ENCODE measurements at places on chromosomes 12 and 14.
A peak's percentile ranks its signal among the peaks of the same experiment; 100 is the strongest.

- no peak for DNase-seq
These were observed 43.5 kb downstream of the MNAT1 start for GRCh38 chr14:60777856-60778578.

GRCh38 chr12:131459773-131460365 is 251.0 kb upstream of the SFSWAP start:
- DNase-seq: no peak

DNA sequence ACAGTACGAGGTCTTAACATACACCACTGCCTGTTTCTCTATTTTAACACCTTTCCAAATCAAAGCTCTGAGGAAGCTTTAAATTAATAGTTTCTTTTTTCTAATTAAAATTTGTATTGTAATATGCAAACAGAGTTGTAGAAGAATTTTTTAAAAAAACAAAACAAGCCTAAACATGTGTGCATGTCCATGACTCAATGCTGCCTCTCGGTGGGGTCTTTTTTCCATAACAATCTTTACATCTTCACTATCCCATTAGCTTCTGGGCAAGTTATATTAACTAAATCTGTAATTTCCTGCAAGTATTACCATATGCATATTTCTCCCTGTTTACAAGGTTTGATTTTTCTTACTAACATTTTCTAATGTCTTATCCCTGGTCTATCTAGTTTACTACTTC is 143.9 kb upstream of the NAV3 start:
- DNase-seq: peak; percentile 14

DNA sequence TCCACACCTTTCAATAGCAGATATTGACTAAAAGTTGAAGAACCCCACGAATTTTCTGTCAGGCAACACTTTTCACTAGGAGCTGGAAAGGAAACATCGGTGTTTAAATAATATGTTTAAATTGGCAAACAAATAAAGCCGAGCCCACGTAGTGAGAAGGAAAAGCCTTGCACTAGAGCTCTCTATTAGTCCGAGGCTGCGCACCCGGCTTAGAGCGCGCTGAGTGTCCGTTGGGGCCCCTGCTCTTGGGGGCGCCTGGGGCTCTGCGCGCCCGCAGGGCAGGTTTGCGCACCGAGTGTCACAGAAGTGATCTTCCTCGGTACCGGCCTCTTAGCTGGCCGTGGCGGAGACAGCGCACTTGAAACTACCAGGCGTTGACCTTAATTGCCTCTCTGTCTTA is 6.4 kb downstream of the TTC6 start:
- DNase-seq: no peak

GRCh38 chr12:24044941-24045703 is 95.7 kb upstream of the SOX5 start:
- no peak for DNase-seq

- DNase-seq: no peak
These were observed 2.6 kb upstream of the ATN1 start for GRCh38 chr12:6925239-6925539.

GRCh38 chr12:2422591-2422990 is 369.8 kb downstream of the CACNA1C start:
- no peak for DNase-seq

DNA sequence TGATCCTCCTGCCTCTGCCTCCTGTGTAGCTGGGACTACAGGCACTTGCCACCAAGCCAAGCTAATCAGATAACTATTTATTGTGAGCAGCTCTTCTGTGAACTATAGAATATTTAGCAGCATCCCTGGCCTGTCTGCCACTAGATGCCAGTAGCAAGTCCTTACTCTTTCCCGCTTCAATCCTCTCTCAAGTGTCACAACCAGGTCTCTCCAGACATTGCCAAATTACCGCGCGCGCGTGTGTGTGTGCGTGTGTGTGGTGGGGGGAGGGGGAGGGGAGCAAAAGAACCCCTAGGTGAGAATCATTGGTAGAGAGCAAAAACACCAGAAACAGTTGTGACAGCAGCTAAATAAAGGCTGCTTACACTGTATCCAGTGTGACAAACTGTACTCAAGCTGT is 49.9 kb downstream of the PPP2R5E start:
- no peak for DNase-seq

- DNase-seq: no peak
These were observed 129.8 kb downstream of the PTPRB start for GRCh38 chr12:70507442-70507841.

- no peak for DNase-seq
These were observed 2.2 kb downstream of the PAWR start for GRCh38 chr12:79688376-79689060.

- no peak for DNase-seq
These were observed 114.6 kb downstream of the FOXN3 start for GRCh38 chr14:89302396-89302950.

DNA sequence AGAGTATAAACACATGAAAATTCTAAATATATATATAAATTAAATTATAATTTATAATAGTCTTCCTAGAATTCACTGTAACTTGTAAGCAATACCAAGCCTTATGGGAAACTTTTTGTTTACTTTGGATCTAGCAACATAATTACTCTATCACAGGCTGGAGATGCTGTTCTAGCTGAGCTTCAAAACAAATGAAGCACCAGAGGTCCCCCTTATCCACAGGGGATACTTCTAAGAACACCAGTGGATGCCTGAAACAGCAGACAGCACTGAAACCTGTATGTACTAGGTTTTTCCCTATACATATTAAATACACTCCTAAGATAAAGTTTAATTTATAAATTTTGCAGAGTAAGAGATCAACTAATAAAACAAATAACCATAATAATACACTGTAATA is 96.6 kb downstream of the CDK17 start:
- DNase-seq: no peak

GRCh38 chr12:110244372-110244771 is 36.7 kb upstream of the ATP2A2 start:
- no peak for DNase-seq

DNA sequence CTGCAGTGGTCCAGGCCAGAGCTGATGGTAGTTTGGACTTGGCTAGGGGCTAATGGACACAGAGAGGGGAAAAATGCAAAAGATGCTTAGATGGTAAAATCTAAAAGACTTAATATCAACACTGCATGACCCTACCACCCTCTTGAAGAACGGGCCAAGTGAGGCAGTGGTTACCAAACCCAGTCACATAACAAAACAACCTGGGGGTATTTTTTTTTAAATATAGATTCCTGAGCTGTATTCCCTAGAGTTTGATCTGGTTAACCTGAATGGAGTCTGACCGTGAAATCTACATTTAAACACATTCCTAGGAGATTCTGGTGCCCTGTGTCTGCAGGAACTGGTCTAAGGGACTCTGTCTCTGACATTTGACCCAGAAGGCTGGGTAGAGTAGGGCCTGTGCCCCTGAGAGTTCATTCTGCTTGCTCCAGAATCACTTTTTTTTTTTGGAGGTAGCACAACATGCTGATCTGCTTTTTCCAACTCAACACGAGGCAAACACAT is 15.7 kb downstream of the ABHD4 start:
- no peak for DNase-seq

- DNase-seq: no peak
These were observed 15.5 kb downstream of the FZD10 start for GRCh38 chr12:130177635-130178242.

DNA sequence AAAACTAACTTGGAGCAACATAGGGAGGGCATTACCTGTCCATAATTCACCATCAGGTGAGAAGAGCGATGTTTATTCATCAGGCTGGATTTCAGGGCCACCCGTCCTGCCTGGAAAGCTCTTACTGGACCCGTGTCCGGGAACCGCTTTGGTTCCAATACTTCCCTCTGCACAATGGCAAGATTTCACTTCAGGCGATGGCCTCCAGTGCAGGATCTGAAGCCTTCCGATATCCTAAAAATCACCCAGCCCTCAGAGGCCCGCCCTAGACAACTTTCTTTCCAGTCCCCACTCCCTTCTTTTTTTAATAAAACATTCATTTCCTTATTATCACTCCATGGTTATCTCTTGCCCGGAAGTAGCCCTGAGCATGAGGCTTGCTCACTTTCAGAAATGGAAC is 92.5 kb downstream of the BCL11B start:
- DNase-seq: no peak

GRCh38 chr12:121086781-121087295 is 45.8 kb upstream of the P2RX7 start:
- no peak for DNase-seq

- DNase-seq: no peak
These were observed 710.5 kb downstream of the NOVA1 start for GRCh38 chr14:25887251-25887878.

DNA sequence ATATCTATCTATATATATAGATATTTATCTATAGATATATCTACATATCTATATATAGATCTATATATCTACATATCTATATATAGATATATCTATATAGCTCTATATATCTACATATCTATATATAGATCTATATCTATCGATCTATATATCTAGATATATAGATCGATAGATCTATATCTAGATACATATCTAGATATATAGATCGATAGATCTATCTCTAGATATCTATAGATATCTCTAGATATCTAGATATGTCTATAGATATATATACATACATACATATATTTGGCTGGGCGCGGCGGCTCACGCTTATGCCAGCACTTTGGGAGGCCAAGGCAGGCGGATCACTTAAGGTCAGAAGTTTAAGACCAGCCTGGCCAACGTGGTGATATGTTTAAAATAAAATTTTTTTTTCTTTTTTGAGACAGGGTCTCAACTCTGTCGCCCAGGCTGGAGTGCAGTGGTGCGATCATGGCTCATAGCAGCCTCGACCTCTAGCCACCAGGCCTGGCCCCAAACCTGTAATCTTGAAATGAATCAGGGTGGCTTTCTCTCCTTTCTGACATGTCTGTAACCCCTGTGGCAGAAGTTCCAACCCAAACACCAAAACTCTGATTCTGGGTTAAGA is 18.1 kb downstream of the ARPC3 start:
- no peak for DNase-seq

DNA sequence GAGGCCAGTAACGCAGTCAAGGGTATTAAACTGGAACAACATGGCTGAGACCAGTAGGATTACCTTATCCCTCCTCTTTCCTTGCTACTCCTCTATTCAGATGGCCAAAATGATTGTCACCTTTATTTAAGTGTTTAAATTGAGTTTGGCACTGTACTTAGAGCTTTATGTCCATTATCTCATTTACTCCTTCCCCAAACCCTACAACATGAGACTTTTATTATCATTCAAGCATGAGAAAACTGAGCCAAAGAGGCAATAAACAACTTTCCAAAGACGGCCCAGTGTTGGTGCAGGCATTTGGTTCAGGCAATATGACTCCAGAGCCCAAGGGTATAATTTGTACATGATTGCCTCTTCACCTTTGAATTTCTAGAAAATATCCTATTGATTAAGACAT is 370.9 kb upstream of the KITLG start:
- peak; percentile 58 for DNase-seq

GRCh38 chr12:1830981-1831963 is 10.9 kb downstream of the LRTM2 start:
- no peak for DNase-seq

DNA sequence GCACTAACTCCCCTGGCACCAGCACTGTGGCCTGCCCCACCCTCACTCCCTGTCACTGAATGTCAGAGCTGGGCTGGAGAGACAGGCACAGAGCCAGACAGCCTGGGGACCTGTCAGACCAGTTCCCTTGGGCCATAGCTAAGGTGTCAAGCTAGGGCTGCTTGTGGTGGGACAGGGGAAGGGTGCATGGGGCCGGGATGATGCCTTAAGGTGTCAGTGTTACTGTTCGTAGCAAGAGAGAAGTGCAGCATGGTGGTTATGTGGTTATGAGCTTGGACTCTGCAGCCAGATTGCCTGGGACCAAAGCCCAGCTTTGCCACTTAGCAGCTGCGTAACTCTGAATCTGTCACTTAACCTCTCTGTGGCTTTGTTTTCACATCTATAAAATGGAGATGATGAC is 3.8 kb downstream of the RAPGEF3 start:
- no peak for DNase-seq

DNA sequence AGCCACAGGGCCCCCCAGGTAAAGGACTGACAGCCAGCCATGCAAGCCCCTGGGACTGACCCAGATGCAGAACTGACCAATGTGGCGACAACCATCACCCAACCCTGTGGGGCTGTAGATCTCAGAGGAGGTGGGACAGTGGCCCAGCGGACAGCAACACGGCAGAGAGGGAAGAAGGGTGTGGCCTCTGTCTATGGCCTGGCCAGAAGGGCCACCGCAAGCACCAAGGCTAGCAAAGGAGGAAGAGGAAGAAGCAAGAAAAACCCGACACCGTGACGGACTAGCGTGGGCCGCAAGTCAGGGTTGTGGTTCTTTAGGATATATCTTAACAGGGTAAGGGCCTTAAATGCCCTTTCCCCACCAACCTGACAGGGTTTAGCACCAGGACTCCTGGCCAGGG is 71.2 kb downstream of the ITPK1 start:
- no peak for DNase-seq

- DNase-seq: no peak
These were observed 15.6 kb downstream of the CIPC start for GRCh38 chr14:77113644-77114043.

DNA sequence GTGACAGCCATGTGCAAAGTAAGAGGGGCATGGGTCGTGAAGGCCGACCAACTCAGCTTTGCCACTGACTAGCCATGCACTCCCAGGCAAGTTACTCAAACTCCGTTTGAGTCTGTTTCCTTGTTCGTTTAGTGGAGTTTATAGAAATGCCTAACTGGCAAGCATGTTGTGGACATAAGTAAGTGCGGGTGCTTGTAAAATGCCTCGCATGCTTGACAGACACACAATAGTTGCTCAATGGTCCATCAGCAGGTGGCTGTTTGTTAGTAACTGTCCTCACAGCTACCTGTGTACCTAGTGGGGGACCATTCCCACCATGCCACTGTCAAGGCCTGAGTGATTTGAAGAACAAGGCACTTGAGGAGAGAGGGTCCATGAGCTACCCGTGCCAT is 338.3 kb downstream of the DPF3 start:
- DNase-seq: no peak

- DNase-seq: no peak
These were observed 746.6 kb downstream of the LRFN5 start for GRCh38 chr14:42353315-42353714.

GRCh38 chr12:103727638-103728037 is 113.4 kb downstream of the NT5DC3 start:
- no peak for DNase-seq

DNA sequence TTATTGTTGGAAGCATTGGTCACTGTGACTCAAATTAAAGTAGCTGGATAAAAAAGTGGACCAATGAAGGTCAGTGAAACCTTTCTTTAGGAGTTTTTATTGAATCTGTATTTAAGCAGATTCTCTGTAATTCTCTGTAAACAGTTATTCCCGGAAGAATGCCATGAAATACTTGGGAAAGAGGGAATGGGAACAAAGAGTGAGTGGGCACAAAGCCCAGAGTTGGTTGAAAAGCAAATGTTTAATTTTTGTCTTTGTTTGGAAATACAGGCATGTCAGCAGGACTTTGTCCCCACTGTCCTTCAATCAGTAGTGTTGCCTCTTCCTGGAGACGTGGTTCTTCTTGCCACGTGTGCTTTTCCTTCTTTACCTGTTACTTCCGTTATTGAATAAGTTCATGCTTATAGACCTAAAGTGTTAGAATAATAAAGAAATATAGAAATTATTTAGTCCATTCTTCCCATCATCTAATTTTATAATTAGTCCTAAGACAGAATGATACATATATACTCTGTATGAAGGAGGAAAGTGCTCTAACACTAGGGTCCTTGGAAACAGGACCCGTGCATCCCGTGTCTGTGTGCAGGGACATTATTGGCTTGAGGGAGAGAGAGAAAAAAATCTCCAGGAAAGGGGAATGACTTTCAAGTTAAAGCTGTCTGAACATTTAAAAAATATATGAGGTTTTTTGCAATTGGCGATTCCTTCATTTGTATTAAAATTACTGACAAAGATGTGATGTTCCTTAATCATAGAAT is 2.0 kb upstream of the ANG start:
- DNase-seq: no peak

Data from NCI-H1105 (cell line).